ENCODE measurements at places on chromosomes 12 and 14. TPM values are rescaled to one million over a fixed set of nuclear protein-coding genes. Genes with fewer than 3 reads are reported as not detected.

DNA sequence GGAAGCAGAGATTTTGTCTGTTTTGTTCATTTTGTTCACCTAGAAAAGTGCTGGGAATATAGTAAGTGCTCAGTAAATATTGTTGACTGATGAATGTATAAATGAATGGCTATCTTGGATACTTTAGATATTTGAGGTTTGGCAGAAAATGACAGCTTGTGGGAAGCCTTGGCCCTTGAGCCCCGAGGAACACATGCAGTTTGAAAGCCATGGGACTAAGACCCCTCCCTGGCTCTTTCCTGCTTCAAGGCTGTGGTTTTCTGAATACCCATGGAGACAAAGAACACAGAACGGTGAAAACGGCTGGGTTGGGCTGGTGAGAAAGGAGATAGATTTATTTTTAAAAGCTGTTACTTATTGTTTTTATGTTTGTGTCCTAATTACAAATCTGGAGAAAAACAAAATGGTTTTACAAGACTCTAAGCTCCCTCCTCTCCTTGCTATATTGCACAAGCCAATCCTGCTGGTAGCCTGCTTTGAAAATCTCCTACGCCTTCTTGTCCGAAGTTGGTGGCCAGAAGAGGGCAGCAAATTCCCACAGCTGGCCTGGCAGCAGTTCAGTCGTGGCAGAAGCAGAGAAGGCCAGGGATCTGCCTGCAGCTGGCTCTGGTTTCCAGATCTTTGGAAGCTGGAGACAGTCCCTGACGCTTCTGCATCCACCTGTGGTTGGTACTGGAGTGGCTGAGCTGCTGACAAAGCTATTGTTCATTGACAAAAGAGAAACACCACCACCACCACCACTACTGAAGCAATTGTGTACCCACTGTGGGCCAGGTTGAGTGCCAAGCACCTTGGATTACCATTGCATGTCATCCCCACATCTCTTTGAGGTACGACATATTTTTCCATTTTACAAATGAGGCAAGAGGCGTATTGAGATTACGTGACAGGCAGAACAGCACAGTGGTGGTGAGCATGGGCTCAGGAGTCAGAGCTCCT, 5.2 kb upstream of the KRT85 start:
- peak; percentile 93 for DNase-seq

DNA sequence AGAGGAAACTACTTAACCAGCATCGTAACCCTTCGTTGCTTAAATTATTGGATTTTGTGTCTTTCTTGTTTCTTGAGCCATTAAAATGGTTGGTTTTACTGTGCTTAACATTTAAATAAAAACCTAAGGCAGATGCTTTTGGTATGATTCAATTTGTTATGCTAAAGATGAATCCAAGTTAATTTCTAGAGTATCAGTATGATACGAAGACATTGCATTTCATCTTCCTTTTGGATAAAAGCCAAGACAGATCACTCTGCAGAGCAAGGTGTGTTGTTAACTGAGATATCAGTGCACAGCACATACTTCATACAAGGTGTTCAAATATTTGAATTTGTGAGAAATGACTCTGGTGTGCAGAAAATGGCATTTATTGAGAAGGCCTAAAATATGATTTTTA, 480.5 kb downstream of the PCNX1 start:
- no peak for DNase-seq

The LALBA gene
- not detected for total RNA-seq

The TEX22 gene
- total RNA-seq: 1.5 TPM

- no peak for DNase-seq
Observed at GRCh38 chr14:73744874-73745529, 30.8 kb upstream of the PNMA1 start.

GRCh38 chr14:33922125-33922524, 28.7 kb downstream of the EGLN3 start:
- DNase-seq: no peak

DNA sequence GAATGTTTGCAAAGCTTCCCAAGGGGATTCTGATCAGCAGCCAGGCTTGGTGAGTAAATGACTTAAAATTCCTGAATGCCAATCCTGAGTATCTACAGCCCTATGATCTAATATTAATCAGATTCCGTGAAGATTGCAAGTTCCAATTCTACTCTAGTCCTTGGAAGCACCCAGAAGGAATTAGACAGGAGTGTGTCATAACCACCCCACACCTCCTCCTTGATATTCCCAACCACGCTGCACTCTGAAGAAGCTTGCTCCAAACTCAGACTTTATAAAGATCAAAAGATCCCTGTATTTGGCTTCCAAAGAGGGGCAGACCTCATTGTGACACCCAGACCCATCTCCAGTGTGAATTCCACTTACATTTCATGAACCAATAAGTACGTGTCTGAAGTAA, 306.0 kb downstream of the BCL11B start:
- no peak for DNase-seq

DNA sequence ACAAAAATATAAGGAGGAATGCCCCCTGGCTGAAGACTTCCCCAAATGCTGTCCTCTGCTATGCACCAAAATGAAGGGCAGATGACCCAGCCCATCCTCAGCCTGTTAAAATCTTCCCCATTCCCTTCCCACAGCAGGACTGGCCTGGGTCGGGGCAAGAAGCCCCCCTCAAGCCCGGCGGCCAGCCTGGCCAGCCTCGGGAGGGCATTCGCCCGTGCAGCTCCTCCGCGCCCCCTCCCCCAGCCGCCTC, 413 bp downstream of the RARG start:
- no peak for DNase-seq

DNA sequence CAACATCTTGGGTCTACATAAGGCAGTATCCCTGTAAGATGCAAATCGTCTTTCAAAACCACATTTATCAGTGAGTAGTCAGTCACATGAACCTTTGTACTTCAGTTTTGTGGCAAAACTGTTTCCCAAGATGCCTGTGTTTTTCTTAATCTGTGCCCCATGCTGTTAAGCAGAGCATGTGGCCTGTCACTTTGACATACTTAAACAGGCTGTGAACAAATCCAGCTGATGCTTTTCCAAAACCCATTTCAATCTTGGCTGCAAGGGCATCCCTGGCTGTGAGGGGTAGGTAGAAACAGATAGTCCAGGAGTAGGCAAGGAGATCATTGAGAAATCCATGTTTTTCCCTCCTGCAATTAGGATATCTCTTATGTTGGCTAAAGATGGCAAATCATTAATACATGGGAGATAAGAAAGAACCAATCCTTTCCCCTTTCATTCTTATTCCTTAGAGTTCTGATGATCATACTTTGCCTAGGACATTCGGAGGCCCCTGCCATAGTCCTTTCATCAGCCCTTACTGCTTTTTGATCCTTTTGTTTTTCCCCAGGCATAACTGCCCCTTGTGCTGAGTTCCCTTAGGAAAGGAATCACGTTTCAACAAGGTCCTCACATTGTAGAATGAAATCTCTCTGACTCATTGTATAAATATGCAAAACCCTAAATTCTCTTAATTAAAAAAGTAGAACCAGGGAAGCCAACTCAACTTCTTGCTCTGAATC, 121.1 kb upstream of the EEA1 start:
- DNase-seq: peak; percentile 60

The E2F7 gene
- total RNA-seq: 2.3 TPM

- DNase-seq: peak; percentile 63
Observed at GRCh38 chr12:53844994-53845844, 93.4 kb upstream of the HOXC13 start.

DNA sequence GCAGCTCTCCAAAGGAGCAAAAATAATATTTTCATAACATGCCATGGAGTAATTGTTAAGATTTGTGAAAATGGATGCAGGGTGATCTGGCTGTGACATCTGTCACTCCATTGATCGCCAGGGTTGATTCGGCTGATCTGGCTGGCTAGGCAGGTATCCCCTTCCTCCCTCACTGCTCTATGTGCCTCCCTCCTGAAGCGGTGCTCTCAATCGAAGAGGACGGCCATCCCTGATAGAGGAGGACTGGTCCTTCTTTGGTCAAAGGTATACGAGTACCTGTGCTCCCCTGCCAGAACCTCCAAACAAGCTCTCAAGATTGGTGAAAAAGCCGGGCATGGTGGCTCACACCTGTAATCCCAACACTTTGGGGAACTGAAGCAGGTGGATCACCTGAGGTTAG, 47.9 kb downstream of the VCPKMT start:
- DNase-seq: no peak

DNA sequence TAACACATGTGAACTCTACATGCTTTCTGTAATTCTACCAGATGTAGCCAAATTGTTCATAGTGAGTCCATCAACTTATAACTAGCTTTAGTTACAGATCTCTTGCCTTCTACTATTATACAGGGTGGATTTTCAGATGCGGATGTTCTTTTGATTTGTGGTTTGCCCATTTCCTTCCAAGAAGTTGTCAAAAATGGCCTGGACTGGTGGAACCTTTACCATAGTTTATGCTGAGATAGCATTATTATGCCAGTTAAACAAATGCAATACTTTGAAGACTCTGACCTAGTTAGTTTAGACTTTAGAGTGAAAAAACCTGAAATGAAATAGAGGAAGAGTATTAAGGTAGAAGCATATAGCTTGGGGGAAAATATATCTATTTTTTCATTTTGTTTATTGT, 27.4 kb upstream of the CFL2 start:
- no peak for DNase-seq

The PIK3C2G gene
- 0.09 TPM for total RNA-seq

DNA sequence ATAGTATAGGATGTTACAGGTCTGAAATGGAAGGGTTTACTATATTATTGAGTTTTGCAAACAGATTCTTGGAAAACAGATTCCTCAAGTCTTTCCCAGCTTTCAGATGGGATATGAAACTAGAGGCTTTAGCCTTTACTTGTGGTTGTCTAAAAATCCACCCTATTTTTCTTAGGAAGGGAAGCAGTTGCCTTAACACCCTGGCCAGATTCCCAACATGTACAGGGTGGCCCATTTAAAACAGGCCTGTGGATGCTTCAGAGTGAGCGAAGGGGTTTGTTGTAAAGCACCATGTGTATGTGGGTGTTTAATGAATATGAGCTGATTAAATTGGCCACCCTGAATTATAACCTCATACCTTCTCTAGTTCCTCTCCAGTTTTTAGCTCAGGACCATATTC, 415.9 kb downstream of the ZFP36L1 start:
- DNase-seq: no peak
